ENCODE measurements at places on chromosomes 4 and X.

- no peak for DNase-seq
These were observed 64.6 kb downstream of the CNKSR2 start for GRCh38 chrX:21438792-21439191.

DNA sequence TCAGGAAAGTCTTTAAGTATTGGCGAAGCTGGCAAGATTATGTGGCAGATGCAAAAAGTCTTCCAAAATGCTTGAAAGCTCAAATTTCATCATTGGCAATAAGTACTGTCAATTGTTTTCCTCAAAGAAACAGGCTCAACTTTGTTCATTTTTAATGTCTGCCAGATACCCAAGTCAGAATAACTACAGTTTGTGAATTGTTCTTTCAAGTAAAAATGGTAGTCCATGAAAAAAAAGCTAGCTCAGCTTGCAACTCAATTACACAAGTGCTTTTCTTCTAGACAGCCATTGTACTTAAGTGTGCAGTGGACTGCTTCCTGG, 70.5 kb downstream of the AFF1 start:
- DNase-seq = no peak

- no peak for DNase-seq
These were observed 107.7 kb downstream of the APOOL start for GRCh38 chrX:85111347-85111746.

- peak; percentile 38 for DNase-seq
These were observed 203.7 kb downstream of the NSUN7 start for GRCh38 chr4:40953283-40954087.

GRCh38 chr4:73718375-73719373, 21.7 kb upstream of the CXCL8 start:
- no peak for DNase-seq

DNA sequence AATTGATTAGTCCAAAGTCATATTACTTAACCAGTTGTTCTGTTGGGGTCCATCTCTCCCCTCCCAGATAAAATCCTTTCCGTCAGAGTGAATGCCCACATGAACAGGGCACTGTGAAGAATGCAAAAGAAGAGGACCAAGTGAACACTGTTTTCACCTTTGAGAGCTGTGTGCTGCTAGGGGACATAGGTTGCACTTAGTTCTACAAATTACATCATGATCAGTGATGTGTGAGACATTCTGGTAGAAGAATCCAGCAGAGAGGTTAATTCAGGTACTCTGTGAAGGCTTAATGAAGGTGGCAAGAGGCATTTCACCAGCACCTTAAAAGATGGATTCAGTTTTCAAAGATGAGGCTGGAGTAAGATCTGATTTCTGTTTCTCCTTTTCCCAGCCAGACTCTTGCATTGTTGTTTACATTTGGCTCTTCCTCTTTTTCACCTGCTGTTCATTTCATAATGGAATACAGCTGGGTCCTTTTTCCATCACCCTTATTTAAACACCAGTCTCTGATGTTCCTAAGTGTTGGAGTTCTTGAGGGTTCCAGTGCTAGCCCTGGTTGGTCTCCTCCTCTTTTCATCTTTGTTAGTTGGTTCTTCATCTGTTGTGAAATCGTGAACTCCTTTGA, 10.9 kb downstream of the GAB1 start:
- no peak for DNase-seq

DNA sequence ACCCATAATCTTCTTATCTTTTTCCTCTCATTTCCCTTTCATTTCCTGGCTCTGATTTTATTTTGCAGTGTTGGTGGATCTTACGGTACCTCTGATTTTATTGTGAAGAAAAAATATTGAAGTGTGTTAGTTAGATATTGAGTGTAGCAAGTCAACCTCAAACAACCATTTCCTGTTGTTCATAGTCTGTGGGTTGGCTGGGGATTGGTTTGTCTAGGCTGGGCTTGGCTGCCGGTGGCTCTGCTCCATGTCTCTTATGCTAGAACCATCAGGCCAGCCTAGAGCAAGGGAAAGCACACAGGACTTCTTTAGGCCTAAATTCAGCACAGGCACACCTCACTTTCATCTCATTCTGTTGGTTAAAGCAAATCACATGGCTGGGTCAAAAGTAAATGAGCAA, 383.1 kb upstream of the LCORL start:
- no peak for DNase-seq

DNA sequence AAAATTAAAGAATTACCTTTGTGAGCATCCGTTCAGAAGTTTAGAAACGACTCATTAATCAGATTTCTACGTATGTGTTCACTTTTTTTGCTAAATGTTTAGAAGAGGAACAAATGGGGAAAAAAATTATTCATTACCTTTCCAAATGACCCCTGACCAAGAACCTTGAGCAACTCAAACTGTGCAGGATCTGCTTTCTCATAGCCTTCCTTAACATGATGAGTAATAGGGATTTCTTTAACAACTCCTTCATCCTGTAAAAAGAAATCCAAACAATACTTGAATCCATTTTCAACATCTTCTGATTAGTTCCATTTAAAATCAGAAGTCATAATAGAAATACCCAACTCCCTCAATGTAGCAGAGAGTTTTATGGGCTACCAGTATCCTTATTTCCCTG, 32.1 kb downstream of the RPS6KA6 start:
- DNase-seq = no peak

- no peak for DNase-seq
These were observed 144.9 kb downstream of the ANXA5 start for GRCh38 chr4:121551881-121552280.

- no peak for DNase-seq
These were observed 291.0 kb upstream of the STS start for GRCh38 chrX:6856471-6856870.

GRCh38 chrX:73859622-73860021, 296.6 kb downstream of the CHIC1 start:
- DNase-seq = no peak

- no peak for DNase-seq
These were observed 181.6 kb downstream of the LARP7 start for GRCh38 chr4:112818594-112818965.

DNA sequence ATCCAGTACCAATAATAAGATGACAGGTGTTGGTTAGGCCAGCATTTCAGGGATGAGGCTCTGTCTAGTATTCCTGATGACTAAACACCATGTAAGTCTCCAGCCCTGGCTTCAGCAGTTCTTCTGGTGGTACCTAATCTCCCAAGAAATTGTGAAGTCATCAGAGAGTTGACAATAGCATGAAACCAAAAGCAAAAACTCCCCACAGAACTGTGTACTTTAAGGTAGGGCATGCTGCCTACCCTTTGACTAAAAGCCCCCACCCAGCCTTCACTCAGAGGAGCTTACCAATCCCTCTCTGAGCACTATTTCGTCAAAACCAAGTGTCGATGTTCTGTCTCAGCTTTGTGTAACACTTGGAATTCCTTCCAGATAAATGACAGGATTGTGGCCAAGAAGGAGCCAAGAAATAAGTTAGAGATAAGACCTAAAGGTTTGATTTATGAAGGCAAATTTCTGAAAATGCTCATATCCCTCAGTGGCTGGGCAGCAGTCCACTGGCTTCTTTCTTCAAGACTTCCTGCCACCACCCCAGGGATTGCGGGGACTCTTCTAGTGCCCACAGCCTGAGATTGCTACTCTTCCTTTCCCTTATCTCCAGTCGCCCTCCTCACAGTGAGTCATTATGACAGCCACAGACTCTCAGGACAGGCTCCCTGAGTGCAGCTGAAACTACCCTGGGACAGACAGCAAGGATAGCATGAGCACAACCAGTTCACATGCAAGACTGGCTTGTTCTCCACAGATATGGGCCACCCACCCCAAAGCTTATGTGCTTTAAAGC, 67.3 kb upstream of the LHFPL1 start:
- no peak for DNase-seq

DNA sequence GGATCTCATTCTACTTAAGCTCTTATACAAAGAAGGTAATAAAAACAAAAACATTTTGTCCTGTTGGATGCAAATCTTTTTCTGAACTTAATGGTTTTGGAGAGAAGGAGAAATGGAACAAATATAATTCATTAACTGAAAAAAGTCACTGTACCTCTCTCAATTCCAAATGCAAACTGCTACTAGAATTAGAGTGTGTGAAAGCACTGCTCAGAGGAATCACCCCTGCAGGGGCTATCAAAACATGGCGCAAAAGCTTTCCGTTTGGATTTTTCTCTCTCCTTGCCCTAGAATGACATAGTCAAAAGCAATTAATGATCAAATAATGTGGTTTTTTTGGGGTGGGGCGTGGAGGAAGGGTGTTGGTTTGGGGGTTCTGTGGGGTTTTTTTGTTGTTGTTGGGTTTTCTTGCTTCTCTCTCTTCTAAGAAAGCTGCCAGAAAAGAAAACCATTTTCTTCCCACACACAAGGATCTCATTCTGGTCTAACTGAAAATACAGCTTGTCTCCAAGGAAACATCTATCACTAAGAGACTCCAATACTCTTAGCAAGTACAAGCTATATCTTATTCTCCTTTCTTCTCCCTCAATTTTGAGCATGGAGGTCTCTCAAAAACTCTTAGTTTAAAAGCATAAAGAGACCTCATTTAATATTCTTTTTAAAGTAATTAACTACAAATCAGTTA, 41.6 kb downstream of the USP46 start:
- DNase-seq = no peak

DNA sequence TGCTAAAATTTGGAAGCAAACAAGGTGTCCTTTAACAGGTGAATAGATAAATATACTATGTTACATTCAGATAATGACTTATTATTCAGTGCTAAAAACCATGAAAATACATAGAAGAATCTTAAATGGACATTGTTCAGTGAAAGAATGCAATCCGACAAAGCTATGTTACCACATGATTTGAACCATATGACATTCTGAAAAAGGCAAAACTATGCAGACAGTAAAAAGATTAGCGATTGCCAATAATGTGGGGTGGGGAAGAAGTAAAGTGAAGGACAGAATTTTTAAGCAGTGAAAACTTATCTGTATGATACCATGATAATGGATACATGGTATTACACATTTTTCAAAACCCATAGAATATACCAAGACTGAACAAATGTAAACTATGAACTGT, 926.9 kb downstream of the FAT4 start:
- no peak for DNase-seq

DNA sequence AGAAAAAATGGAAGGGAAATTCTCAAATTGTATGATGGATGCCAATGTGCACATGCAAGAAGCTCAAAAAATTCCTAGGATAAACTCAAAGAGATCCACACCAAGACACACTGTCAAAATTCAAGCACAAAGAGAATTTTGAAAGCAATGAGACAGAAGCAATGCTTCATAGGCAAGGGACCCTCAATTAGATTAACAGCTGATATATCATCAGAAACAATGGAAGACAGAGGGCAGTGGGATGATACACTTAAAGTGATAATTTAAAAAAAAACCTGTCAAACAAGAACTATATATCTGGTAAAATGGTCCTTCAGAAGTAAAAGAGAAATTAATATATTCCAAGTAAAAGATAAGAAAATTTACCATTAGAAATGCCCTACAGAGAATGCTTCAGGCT, 306.3 kb upstream of the PCDH7 start:
- DNase-seq = no peak

DNA sequence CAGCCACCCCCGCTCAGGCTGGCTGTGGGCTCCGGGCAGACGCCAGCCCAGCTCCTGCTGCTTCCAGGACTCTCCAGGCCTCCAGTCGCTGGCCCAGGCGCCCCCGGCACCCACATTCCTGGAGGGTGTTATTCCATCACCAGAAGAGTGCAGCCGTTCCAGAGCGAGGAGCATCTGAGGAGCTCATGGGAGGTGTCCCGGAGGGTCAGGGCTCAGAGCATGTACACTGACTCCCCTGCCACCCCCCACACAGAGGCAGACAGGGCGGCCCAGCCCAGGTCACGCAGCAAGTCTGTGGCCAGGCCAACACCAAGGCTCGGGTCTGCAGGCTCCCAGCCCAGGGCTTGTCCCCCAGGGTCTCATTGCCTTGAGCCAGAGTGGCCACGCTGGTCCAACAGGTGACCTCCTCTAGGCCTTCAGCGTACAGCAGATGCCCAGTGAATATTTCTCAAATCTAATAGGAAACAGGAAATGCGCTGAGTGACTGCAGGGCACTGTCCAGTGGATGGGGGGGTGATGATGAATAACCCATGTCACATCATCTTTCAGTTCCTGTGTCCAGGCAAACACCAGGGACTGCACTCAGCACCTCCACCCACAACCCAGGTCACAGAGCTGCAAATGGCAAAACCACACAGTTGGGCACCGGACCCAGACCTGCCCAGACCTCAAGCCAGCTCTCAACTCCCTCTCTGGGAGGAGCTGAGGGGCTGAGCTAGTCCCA, 37.2 kb downstream of the ABLIM2 start:
- no peak for DNase-seq

- no peak for DNase-seq
These were observed 3.7 kb downstream of the FGD1 start for GRCh38 chrX:54492340-54492739.

DNA sequence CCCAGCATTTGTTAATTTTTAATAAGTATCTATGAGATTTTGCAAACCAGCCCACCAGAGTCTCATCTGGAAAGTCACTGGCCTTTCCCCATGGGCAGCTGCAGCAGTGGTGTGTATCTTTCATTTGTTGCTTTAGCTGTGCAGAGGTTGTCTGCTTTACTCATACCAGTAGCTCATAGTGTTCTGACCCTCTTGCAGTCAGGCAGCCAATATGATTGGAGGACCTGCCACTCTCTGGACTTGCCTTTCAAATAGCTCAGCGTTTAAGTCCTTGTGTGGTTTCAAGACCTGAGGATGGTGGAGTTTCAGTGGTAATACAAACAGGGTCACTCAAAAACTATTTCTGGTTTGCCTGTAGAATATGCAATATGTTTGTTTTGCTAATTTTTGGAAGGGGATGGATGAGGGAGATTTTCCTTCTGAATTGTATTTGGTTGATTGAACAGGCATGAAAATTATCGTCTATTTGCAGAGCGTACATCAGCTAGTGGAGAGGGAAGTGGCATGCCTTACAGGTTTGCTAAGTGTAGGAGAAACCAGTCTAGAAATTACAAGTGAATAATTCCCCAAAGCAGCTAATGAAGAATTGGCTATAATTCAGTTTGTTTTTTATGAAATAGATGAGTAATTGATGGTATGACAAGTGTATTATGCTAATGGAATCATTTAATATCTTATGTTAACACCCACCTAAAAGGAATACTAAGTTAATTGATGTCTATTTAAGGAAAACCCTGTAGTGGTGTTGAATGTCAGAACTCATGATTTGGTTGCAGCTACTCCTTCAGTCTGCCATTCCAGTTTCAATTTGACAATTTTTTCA, 8.9 kb downstream of the POLA1 start:
- DNase-seq = no peak

DNA sequence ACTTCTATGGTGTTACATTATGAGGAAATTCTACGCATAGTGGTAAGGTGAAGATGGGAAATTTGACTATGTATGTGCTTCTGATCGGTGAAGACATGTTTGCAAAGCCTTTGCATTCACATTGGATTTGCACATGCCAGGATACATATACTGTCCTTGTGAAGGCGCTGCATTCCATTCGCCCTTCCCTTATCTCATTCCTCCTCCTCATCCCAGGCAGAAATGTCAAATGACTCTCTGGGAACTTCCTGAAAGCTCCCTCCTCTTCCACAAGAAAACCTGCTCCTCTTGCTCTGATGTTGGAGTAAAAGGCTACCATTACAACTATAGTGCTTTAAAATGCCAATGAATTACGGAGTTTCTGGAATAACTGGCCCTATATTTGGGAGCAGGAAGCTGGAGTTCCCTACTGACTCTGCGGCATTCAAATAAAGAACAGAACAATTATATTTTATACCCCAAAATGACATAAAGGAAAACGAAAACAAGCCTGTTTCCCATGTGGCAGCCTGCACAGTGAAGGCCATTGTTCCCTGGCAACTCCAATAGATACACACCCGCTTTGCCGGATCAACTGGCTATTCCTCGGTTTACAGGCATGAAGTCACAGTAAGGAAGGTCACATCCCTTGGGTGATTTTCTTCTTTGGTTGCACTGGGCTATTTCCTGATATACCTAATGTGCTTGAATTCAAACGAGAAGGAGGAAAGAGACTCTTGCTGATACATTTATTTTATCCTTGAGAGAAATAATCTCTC, 84.5 kb downstream of the AREG start:
- DNase-seq = no peak

Data from gastrocnemius medialis (tissue), 4 donors.